Naive thymus-derived CD4-positive, alpha-beta T cell (primary cell): ENCODE measurements at places on chromosomes 7 and 10. TPM values are rescaled to one million over a fixed set of nuclear protein-coding genes. Genes with fewer than 3 reads are reported as not detected.

The CFAP70 gene
- 0.61 and 0.80 TPM in 2 replicates for total RNA-seq

The SPOCK2 gene
- 543 TPM for total RNA-seq

DNA sequence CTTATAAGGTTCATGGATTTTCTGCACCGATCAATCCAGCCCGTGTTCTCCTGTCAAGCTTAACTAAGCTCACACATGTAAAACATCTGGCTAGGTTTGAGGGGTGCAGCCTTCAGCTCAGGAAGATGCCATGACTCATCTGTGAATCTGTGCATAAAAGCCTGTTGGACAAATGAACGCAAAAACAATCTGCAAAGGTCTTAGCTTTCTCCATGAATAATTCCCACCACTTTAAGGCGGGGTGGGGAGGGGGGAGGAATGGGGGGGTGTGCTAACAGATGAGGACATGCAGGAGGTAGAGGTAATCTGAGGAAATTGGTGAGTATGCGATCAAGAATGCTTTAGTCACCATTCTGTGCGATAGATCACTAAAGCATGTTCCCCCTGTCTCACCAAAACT lies 4.8 kb downstream of the DOCK4 start:
- peaks cover 21% of the 10 kb centered on the region for H3K27me3 ChIP-seq
- no peak overlapping the region for H3K27ac ChIP-seq
- H3K4me3 ChIP-seq: no peak overlapping the region
- H3K4me1 ChIP-seq: peaks cover 14% of the 10 kb centered on the region
- DNase-seq: no peak

- H3K4me3 ChIP-seq: no peak overlapping the region
- no peak overlapping the region for H3K27ac ChIP-seq
- peak; percentile 77 for DNase-seq
- H3K4me1 ChIP-seq: peaks cover 24% of the 10 kb centered on the region
- no peaks in the 10 kb centered on the region for H3K27me3 ChIP-seq
These were observed 6.0 kb downstream of the MBLAC1 start for GRCh38 chr7:100132697-100133151.

GRCh38 chr7:132183781-132184380 lies 392.4 kb downstream of the PLXNA4 start:
- no peaks in the 10 kb centered on the region for H3K27me3 ChIP-seq
- H3K4me3 ChIP-seq: no peak overlapping the region
- no peak overlapping the region for H3K27ac ChIP-seq
- H3K4me1 ChIP-seq: no peaks in the 10 kb centered on the region
- no peak for DNase-seq
- H3K36me3 ChIP-seq: no peaks in the 10 kb centered on the region
